ENCODE measurements at places on chromosomes 5 and 9.

- no peak for DNase-seq
These were observed 39.3 kb upstream of the CDC42SE2 start for GRCh38 chr5:131224387-131225201.

DNA sequence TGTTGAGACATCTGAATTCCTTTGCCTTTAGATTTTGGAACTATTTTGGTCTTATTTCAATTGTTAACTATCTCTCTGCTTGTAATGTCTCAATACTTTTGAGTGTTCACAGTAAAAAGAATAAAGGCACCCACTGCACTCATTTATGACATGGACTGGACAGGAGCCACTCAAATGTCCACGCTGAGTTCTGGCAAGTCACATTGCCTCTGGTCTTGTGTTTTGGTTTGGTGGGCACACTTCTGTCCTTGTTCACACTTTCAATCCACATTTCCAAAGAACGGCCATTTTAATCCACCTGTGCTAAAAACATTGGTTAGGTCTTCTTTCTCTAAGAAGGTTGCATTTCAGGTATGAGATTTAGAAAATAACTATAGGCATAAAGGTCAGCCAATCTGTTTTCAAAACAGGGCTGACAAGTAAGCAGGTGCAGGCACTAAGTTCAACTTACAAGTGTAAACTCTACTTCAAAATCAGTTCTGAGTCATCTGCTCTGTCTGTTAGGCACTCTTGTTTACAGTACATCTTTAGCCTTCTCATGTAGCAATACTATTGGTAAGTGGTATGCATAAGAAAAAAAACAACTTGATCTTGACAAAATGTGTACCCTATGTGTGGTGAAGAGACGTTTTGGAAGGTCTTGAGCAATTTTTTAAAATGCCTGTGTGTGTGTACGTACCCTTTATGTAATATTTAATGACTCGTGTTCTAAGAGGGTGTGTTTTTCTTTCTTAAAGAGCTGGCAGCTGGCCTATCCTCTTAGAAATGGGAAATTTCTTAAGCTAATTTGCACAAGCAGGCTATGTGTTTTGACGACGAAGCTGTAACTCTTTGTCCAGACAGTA, 31.5 kb upstream of the ZFAND5 start:
- no peak for DNase-seq

GRCh38 chr9:130186839-130187522, 14.8 kb downstream of the NCS1 start:
- DNase-seq: no peak

GRCh38 chr5:149760854-149761187, 30.7 kb downstream of the PPARGC1B start:
- no peak for DNase-seq

- DNase-seq: no peak
These were observed 2.8 kb upstream of the PTPDC1 start for GRCh38 chr9:94081435-94081834.
